ENCODE measurements at places on chromosomes 7 and 10. TPM values are rescaled to one million over a fixed set of nuclear protein-coding genes. Genes with fewer than 3 reads are reported as not detected.

- DNase-seq = peak; percentile 26
These were observed 14.2 kb upstream of the CAMK2G start for GRCh38 chr10:73888514-73888913.

DNA sequence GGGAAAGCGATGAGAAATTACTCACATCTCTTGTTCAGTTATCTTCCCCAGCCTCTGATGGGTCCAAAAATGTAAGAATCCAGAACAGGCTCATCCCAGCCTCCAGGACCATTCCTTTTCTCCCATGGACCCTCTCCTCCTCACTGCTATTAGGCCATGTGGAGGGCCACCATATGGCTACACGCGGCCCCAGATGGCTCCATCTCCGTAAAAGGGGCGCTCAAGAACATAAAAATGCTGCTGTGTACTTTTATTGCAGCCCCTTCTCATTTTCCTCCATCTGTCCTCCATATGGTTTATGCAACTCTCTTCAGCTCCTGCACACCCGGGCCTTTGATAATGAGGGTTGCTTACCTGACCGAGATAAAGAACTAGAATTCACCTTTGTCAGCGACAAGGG is 166.2 kb downstream of the RAPGEF5 start:
- no peak for DNase-seq

Gene HYAL4
- not detected for total RNA-seq

GRCh38 chr10:90885176-90885575 is 13.4 kb downstream of the RPP30 start:
- peak; percentile 9 for DNase-seq

- peak; percentile 95 for DNase-seq
These were observed 11.5 kb upstream of the PLAU start for GRCh38 chr10:73899423-73899822.

GRCh38 chr7:80359476-80359875 is 152.4 kb downstream of the GNAT3 start:
- peak; percentile 7 for DNase-seq

Gene HTR7
- total RNA-seq = 7.3 TPM

GRCh38 chr10:124978376-124978725 is 36.4 kb downstream of the ZRANB1 start:
- DNase-seq = no peak

DNA sequence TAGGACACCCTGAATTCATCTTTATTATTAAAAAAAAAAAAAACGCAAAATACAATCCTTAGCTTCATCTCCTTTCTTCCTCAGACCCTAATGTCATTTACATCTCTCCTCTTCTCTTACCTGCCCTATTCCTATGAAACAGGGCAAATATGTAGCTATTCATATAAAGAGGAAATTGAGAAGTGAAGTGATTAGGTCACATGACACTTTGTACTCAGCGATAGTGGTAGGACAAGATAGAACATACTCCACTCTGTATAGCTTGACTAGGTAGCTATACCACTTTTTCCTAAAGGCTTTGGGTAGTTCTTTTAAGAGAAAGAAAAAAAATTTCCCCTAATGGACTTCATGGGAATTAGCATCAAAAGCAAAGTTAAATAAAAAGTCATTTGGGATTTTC is 6.2 kb upstream of the CELF2 start:
- DNase-seq = no peak

- DNase-seq = no peak
These were observed 161.9 kb downstream of the GRID1 start for GRCh38 chr10:86204421-86205305.

Gene AKR1C4
- not detected for total RNA-seq

- no peak for DNase-seq
These were observed 928.3 kb downstream of the CNTNAP2 start for GRCh38 chr7:147044941-147045340.

DNA sequence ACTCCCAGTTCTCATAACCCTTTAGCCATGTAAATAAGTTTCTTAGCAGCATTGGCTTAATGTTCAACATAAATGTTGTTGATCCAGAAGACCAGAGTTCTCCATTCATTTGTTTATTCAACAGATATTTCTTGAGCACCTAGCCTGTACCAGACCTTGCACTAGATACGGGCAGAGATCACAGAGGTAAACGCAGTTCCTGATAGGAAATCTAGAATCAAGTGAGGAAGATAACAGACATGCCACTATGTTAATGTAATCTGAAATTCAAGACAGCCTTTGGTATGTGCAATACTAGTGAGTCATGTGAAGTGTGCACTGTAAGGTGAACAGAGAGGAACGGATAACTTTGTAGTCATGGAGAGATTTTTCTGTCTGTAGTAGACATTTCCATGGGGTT is 3.0 kb downstream of the BUB3 start:
- DNase-seq = peak; percentile 34

Gene PRKG1
- not detected for total RNA-seq

- DNase-seq = peak; percentile 37
These were observed 75.7 kb upstream of the EFCAB10 start for GRCh38 chr7:105656922-105657521.

DNA sequence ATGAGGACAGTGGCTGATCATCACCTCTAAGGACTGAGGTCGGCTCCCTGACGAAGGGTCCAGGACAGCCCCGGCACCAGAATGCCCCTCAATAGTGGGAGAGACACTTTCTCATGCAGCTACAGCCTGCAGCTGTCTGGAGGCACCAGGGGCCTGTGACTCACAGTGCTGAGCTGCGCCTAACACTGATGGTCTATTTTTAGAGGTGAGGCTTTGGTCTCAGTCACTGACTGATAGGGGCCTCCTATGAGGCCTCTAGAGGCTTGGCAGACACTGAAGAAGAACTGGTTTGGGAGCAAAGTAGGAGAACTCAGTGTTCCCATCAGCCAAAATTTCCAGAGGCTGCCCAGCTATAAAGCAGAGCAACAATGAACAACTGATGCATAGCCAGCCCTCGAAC is 130.1 kb downstream of the COBL start:
- DNase-seq = peak; percentile 28

- no peak for DNase-seq
These were observed 138.3 kb upstream of the HABP2 start for GRCh38 chr10:113414543-113414942.

- no peak for DNase-seq
These were observed 857.2 kb upstream of the PHF14 start for GRCh38 chr7:10116511-10116910.

Gene FAM180A
- total RNA-seq = 6.4 TPM

DNA sequence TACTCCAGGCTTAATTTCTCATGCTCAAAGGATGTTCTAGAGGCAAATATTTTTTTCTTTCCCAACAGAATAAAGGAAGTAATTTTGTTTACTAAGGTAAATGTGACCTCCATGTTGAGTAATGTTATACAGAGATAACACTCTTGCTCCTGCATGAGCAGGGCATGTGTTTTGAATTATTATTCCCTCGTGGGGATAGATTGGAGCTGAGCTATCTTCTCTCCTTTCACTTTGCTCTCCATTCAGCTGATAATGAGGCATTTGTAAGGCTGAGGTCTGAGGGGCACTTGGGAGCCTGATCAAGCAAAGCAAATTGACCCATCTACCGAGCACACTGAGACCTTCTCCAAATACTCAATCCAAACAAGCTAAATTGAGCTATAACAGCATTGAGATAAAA is 50.7 kb upstream of the GHITM start:
- no peak for DNase-seq

GRCh38 chr10:14481752-14482151 is 151.0 kb upstream of the FRMD4A start:
- peak; percentile 93 for DNase-seq

DNA sequence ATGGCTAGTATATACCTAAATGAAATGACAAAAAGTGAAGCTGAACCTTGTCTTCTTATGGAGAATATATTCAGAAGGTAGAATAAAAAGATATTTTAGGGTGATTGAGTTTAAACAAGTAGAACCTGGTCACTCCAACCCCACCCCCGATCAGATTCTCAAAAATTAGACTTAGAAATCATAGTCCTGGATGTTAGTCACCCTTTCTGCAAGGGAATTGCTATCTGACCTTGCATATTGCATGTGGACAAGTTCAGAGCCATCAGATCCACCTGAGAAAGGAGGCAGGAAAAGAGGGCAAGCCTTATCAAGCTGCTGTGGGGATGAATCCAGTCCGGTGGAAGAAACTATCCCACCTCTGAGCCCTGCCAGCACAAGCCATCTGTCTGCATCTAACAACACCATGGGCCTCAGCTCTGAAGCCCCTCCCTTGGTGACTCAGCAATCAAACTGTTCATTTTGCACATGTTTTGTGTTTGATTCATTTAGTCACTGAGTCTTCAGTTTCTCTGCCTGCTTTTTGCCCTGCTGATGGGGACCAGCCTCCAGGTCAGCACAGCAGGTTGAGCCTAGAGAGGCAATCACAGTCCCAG is 727.3 kb downstream of the AUTS2 start:
- DNase-seq = no peak

- DNase-seq = peak; percentile 62
These were observed 1.4 kb upstream of the PODXL start for GRCh38 chr7:131557652-131558385.

- DNase-seq = no peak
These were observed 21.2 kb upstream of the ZMIZ1 start for GRCh38 chr10:79047584-79047874.

- no peak for DNase-seq
These were observed 30.6 kb downstream of the SMNDC1 start for GRCh38 chr10:110274072-110274627.

DNA sequence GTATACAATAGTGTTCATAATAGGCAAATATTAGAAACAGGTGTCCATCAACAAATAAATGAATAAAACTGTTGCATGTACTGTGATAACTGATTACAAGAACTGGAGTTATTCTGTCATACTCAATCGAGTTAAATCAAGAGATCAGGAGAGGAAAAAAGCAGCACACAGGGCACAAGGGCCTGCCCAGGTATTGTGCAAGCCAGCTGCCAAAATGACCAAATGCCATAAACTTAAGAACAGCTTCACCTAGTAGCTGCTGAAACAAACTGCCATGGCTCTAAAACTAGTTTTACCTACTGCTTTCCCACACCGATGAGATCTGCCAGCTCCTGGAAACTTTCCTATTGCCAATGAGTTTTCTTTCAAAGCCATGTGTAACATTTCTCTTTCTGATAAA is 12.2 kb downstream of the GSAP start:
- no peak for DNase-seq

Gene PRKAR2B
- 3.7 TPM for total RNA-seq

- DNase-seq = no peak
These were observed 28.4 kb downstream of the TBC1D12 start for GRCh38 chr10:94430701-94431100.

Gene BAMBI
- 39.1 TPM for total RNA-seq

DNA sequence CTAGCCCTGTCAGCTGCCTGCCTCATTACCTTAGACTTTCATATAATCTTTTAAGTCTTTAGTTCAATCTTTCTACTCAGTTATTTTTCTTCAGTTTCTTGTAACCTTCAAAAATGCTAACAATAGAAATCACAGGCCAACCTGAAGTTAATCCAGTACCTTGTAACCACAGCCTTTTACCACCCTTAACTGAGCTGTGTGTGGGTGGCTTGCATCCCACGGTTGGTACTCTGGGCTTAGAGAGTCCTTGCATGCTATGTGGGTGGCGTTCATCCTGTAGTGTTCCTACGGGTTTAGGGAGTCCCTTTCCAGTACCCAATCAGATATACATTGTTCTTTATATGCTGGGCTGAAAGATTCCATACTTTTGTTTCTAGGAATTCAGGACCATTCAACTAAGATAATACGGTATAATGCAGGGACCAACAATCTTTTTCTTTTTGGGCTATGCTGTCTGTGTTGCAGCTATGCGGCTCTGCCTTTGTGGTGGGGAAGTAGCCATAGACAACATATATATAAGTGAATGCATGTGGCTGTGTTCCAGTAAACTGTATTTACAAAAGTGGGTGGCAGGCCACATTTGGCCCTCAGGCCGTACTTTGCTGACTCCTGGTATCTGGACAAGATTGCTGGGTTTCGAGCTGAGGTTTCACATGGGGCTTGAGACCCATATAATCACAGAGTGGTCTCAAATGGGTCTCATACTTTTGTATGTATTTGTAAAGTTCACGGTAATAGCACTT is 280.8 kb upstream of the LRGUK start:
- DNase-seq = peak; percentile 3

Gene SLC13A1
- not detected for total RNA-seq

- DNase-seq = peak; percentile 74
These were observed 123.9 kb downstream of the CACNA2D1 start for GRCh38 chr7:82319674-82320118.

GRCh38 chr10:48554246-48554645 is 50.6 kb downstream of the ARHGAP22 start:
- DNase-seq = no peak

DNA sequence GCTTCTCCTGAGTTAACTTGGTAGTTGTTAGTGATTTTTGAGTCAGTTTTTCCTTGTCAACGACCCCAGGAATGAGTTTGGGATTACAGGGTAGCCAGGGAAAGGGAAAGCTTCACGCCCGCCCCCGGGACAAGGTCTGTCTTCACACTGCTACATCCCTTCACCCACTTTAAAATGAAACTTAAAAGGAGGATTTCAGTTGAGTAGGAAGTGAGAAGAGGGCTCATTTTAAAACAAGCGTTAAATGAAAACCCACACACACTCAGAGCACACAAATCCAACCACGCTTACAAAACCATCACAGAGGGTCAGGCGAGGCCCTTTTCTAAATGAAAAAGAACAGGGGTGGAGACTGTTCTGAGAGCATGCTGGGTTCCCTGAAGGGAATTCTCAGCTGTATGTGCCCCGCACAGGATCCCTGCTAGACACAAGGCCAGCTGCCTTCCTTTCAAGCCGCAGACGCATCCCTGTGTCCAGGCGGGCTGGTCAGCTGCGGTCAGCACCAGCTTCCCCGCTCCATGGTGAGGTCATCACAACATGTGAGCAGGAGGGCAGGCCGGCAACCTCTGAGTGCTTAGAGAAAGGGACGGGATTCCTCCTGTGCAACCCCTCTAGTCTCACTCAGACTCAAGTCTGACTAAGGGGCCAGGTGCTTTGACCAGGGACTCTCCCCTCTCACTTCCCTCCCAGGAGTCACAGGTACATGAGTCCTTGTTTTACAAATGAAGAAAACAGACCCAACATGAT is 111.8 kb downstream of the EGFR start:
- peak; percentile 97 for DNase-seq

Gene DNAJB9
- 32.2 TPM for total RNA-seq

DNA sequence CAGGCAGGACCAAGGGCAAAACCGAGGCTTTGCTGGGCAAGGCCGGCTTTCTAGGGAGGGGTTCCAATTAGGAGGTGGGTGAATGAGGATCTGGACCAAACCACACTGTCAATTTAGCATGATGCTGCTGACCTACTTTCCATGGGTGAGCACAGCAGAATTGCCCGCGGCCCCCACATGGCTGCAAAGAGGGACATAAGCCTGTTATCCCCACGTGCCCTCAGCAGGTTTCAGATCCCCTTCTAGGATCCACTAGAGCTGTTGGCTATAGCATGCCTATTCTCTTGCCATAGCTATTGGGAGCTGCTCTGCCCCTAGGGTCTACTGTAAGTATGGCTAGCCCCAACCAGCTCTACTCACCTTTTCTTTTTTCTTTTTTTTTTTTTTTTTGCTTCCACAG is 102.8 kb downstream of the COL13A1 start:
- DNase-seq = no peak

Measured in RPMI7951 (cell line).